ENCODE measurements at places on chromosomes 4 and X.
A peak's percentile ranks its signal among the peaks of the same experiment; 100 is the strongest.

DNA sequence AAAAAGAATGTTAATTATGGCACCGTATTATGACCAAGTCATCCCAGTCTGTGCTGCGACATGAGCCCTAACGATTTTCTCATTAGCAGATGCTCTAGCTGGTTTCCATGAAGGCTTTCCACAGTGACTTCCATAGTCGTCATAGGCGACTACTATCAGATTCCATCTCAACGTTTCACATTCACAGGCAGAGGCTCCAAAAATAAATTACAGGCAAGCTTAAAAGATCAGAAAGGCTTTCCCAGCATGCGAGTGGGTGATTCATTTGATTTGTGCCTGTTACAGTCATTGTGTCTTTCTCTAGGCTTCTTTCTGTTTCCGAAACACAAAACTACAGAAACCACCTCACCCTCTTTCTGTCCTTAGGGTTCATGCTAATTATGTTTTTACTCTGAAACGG, 43.2 kb downstream of the PALLD start:
- no peak for DNase-seq

DNA sequence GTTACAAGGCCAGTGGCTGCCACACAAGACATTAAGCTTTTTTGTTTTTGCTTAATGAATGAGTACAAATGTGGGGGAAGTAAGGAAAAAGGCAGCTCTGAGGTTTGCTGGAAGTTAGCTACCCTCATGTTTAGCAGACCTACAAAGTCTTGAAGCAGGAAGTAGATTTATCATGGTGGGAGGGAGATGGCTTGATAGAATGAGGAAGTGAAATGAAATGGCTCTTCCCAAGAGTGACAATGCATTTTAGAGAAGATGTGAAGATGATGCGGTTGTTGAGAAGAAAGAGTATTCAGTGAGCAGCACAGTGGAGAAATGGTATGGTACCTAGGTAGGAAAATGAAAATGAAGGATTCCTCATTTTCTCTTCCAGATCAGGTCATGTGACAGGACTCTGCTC, 108.0 kb downstream of the SLIT2 start:
- DNase-seq, result no peak

DNA sequence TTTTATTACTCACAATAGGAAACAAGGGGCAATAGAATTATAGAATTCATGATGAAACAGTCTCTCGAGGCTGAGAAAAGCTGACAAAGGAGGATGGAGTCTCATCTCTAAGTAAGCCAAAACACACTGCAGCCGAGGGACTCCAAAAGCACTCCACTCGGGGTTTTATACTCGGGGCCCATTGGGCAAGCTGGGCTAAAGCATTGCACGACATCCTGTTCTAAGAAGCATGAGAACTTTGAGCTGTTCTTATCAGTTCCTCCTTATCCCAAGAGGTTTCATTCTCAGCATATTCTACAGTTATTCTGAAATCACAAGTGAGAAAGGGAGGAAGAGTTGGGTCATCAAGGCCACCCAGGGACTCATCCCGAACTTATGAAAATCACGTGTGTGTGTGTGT, 1475.5 kb downstream of the PCDH18 start:
- no peak for DNase-seq

DNA sequence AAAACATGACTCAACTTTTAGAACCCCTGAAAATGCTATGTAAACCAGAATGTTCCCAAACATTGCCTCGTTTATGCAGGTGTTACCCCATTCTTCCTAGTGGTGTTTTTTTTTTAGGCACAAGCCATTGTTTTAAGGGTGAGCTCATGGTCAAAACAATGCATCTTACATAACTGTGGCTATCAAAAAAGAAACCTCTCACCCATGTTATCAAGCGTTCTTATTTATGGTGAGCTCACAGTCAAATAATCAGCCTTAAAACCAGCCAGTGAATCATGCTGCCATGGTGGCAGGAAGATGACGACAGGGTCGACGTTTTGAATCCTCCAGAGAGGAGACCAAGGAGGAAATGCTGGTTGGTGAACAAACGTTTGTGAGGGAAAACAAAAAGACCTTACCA, 195.2 kb downstream of the KDR start:
- peak; percentile 41 for DNase-seq

- no peak for DNase-seq
Observed at GRCh38 chr4:189048119-189048518, 892.6 kb upstream of the FRG1 start.

GRCh38 chr4:109497511-109497910, 62.5 kb upstream of the MCUB start:
- no peak for DNase-seq

DNA sequence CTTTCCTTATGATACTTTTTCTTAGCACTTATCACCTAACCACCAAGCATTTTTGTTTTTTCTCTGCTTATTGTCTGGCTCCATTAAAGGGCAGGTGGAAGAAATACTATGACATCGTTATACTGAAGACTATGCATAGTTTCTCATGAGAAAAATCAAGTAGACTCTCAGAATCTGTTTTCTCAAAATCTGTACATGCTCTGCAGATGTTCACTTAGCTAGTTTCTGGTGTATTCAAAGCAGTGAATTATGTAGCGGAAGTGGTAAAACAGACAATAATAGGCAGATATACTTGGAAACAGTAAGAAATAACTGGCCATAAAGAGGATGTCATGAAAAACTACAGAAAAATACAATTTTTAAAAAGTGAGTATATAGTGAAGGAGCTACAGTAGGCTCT, 146.0 kb downstream of the STIM2 start:
- no peak for DNase-seq

- no peak for DNase-seq
Observed at GRCh38 chrX:136816975-136817374, 36.2 kb upstream of the ARHGEF6 start.

DNA sequence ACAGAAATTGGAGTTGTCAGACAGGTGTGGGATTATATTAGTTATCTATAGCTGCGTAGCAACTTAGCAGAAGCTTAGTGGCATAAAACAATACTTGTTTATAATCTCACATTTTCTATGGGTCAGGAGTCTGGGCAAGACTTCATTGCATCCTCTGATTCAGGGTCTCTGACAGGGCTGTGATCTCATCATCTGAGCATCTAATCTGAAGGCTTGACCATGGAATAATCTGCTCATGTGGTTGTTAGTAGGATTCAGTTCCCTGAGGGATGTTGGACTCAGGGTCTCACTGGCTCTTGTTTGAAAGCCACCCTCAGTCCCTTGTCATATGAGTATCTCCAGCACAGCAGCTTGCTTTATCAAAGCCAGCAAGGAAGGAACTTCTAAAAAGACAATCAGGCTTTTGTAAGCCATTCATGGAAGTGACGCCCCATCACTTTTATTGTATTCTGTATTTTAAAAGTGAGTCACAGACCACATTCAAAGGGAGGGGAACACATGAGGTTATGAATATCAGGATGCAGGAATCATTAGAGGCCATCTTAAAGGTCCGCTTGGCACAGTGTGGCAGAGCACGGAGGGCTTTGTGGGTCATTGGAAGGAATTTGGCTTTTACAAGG, 37.2 kb upstream of the FAM9B start:
- no peak for DNase-seq

DNA sequence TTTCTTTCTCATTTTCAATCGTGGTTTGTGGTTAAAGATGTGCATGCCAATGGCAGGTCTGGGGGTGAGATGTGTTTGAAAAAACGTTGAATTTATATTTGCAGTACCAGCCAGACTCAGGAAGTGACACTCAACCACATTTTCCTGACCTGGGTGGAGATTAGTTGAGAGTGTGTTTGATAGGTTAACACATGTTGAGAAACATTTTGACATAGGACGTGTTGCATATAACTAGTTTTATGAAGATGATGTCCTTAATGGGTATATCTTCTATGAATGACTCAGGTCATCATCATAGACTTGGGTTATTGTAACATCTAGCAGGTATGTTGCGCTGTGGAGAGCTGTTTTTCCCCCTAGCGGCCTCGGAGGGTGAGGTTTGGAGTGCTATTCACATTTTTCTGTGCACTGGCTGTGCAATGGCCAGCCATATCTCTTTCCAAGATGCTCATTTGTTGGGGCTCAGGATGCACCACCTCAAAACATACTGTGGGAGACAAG, 21.7 kb upstream of the CD38 start:
- DNase-seq, result no peak

DNA sequence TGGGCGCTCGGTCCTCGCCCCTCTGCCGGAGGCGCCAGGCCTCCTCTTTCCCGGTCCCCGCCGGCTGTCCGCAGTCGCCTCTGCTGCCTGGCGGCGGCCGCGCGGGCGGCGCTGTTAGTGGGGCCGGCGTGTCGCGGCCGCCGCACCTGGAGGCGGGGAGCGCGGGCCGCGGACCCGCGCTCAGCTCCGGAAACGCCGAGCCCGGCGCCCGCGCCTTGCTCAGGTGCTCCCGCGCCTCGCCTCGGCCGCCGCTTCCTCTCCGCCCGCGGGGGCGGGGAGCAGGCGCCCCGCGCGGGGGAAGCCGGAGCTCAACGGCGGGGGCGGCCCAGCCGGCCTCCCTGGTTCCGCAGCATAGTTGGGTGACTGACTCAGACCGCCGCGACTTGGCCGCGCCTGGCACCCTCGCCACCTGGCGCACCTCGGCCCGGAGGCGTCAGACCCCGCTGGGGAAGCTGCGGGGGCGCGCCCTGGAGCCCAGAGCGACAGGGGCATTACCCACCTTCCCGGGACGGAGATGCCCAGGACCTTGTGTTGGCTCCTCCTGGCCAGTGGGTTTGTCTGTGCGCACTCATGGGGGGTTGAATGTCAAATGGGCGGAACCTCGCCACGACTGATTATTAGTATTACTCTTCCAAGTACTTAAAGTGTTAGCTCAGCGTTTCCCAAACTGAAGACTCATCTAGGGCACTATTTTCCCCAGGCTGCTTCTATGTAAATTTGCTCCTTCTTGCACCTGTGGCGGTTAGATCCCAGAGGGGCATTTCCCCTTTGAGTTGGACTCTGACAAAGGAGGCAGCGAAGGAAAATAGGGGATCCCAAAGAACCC, at the start of gene ARAP2:
TSS of gene ARAP2 (minus strand) at position 258 of the 826 bp plus-strand sequence. CDS start 15,028 bp downstream, outside the sequence.
- DNase-seq, result peak; percentile 49

DNA sequence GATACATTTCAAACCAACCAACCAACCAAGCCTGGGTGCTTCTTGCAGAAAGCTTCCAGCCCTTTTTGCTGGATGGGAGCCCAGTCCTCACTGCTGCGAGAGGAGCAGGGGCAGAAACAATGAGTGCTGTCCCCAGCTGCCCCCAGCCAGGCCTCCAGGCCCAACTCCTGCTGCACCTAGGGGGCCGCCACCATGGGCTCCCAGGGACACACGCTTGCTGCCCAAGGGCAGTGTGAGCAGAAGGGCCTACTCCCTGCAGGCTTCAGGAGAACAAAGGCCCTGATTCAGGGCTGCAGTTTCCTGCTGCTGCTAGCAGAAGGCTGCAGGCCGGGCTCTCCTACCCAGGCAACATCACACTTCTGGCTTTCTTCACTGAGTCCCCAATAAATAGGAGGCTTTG, 37.7 kb upstream of the ENPP6 start:
- DNase-seq, result no peak

DNA sequence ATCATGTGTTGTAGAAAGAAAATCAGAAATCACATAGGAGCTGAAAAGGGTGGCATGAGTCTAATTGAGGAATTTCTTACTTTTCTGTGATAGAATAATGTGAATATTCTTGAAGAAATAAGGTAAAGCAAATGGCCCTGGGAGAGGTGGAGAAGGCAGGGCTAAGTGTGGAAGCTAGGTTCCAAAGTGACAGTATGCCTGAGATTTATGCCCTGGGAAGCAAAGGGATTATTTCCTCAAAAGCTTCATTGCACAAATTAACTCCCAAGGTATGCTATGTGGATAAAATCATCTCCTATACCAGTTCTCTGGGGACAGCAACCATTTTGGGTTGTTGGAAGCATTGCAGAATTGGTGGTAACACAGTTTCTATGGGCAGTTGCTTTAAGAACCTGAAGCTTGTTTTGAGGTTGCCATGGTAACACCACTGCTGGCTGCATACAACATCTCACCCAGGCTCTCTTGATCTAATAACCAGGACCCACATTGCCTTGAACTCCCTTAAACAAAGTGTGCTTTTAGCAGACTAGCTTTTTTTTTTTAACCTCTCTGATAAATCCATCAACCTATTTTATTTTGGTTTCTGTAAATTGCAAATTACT, 21.0 kb downstream of the MAOA start:
- no peak for DNase-seq

GRCh38 chrX:71195964-71196649, 26.9 kb upstream of the GJB1 start:
- no peak for DNase-seq

DNA sequence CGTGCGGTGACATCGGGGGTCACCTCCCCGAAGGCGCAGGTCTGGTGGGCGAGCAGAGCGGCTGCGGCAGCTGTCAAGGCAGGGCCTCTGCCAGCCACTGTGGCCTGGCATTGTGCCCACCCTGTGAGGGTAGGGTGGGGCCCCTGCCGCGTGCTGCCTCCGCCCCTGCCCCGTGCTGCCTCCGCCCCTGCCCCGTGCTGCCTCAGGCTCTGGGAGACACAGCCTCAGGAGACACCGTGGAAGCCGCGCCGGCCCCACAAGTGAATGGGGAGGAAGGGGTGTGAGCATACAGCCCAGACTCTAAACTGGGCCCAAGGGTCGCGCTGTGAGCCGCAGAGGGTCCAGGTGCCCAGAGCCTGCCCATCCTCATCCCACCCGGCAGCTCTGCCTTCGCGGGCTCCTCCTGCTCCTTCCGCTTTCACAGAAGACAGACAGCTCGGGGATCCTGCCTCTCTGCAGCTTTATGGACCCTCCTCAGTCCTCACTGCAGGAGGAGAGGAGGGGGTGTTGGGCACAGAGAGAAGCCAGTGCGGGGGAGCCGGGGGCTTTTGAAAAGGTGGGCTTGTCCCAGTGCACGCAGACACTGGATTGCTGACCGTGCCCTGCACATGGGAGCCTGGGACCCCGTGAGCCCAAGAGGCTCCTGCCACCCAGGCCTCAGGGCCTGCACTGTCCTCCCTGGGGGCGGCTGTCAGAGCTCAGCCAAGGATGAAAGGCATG, 27.4 kb downstream of the PCGF3 start:
- DNase-seq, result no peak

DNA sequence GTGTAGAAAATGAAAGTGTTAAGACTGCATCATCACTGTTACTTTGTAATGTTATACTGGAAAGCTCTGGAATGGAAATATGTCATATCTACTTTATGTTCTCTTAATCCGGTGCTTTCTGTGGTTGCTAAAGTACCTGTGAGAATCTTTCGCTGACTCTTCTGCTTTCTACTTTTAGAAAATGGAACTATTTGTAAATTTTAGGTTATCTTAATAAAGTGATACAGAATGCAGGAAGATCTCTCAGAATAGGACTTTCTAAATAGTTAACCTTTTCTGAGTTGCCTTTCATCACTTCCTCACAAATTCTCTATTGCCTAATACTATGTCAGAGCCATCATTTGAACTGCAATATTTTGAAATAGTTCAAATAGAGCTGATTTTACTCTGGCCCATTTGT, 69.3 kb downstream of the BMP2K start:
- DNase-seq, result no peak

DNA sequence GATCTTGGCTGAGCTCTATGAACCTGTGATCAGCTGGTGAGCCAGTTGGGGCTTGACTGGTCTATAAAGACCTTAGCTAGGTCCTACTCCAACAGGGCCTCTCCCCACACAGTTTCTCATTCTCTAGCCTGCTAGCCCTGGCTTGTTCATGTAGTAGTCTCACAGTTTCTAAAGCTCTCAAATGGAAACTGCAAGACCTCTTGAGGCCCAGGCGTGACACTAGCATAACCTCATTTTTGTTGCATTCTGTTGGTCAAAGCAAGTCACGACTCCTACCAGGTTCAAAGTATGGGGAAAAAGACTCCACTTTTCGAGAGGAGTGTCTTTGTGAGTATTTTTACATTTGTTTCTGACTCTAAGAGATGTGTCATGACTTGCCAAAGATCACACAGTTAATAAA, 50.9 kb downstream of the CEP44 start:
- DNase-seq, result no peak

GRCh38 chr4:76984788-76985211, 35.2 kb downstream of the SEPTIN11 start:
- no peak for DNase-seq
